ENCODE measurements at places on chromosomes 1 and 21.

DNA sequence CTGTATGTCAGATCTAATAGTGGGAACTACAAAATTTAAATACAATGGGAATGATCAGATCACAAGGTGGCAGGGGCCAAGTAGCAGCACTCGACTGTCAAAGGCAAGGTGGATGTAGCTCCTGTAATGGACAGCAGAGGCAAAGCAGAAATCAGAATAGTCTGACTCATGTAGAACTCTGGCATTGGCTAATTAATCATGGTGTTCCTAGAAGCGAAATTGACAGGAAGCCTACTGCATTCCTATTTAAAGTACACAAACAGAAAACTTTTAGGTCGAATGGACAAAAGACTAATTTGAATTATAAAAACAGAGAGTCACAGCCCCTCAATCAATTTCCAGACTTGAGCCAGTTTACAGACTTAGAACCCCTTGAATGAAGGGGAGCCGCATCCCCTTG is 17.4 kb upstream of the IL12RB2 start:
- no peak for DNase-seq

DNA sequence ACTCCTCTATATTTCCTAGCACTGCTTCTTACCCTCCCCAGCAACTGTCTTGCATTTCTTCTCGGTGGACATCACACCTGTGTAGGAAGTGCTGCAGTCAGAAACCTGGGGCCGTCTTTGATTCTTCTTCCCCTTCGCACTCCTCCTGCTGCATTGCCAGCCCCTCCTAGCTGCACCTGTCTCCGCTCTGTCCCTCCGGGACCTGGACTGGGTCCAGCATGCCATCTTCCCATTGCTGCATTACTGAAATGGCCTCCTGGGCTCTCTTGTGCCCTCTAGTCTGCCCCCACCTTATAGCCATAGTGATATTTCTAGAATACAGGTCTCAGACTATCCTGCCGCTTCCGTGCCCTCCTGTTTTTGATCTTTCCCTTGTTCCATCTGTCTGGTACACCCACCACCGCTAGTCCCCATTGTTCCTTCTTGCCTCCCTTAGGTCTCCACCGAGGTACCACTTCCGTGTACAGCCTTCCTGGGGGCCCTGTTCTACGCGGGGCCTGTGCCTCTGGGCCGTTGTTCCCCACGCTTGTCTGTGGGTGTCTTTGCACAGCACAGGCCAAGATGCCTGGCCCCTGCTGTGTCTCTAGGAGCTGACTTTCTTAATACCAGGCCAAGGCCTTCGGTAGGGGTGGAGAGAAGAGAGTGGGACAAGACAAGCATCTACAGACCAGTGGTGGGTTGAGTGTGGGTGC is 107.6 kb downstream of the GALNT2 start:
- DNase-seq: no peak

DNA sequence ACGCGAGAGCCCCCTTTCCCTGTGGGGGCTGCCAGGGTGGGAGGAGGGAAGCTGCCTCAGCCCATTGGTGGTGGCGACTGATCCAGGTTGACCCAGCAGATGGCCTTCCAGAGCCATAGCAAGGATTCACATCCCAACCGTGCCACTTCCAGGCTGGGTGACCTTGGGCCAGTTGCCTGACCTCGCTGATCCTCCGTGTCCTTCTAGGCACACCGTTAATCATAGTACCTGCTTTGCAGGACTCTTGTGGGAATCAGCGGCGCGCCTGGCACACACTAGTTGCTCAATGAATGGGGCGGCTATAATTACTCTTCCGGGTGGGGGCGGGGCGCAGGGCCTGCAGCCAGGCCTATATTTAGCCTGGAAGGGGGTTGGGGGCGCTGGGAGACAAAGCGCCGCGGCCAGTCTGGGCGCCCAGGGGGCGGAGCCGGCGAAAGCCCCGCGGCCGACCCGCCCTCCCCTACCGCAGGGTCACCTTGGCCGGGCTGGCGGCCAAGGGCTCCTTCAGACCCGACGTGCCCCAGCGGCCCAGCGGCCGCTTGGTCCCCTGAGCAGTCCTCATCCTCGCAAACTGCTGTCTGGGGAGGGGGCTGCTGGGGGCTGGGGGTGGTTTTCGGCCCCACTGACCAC is 5.1 kb downstream of the HSPB7 start:
- DNase-seq: peak; percentile 5

DNA sequence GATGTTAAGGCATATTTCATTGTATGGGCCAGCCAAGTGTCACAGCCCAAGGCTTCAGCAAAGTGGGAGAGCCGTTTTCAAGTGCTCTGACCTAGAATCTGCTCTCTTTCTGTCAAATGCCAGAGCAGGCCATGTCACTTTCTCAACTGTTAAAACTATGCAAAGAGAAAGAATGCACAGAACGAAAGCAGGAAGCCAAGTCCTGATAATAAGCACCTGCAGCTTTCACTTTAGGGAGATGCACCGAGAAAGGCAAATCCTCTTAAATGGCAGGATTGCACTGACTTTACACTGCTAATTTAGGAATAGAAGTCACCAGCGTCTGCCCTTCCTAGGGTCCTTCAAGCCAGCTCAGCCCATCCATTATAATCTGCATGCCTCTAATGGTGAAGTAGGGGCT is 49.2 kb upstream of the NTPCR start:
- DNase-seq: no peak
